PC-3 (cell line): ENCODE measurements at places on chromosomes 4 and X. TPM values are rescaled to one million over a fixed set of nuclear protein-coding genes. Genes with fewer than 3 reads are reported as not detected.
A peak's percentile ranks its signal among the peaks of the same experiment; 100 is the strongest.

GRCh38 chrX:131791608-131792355 is 231.3 kb upstream of the STK26 start:
- no peak for DNase-seq

Gene MGARP
- total RNA-seq: 0.33 TPM in 1 of 2 replicates, not detected in the other

DNA sequence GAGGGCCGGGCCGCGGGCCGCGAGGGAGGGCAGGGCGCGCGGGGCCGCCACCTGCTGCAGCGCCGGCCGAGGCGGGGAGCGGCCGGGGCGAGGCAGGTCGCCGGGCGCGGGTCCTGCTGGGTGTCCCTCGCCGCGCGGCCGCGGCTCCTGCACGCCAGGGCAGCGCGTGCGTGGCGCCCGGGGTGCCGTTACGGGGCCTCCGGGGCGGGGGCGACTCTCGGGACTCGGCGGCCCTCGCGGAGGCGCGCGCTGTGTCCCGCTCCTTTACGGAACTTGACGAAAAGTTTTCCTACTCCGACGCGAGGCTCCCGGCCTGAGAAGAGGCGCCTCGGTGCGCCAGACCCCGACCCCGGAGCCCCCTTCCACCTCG is 329 bp downstream of the TBC1D14 start:
- DNase-seq: peak; percentile 8

DNA sequence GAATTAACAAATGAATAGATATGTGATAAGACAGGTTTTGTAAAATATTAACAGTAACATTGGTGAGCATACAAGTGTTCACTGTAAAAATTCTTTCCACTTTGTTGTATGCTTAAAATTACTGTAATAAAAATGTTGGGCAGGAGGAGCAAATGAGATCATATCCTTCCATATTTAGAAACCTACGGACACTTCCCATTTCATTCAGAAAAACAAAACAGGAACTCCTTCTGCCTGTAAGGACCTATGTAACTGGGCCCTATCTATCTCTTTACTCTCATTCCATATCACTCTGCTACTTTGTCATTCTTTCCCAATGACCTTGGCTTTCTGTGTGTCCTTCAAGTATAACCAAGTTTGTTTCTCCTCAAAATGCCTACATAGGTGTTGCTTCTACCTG is 53.7 kb upstream of the SLC39A8 start:
- no peak for DNase-seq

Gene ARSD
- 13.8 and 26.7 TPM in 2 replicates for total RNA-seq

DNA sequence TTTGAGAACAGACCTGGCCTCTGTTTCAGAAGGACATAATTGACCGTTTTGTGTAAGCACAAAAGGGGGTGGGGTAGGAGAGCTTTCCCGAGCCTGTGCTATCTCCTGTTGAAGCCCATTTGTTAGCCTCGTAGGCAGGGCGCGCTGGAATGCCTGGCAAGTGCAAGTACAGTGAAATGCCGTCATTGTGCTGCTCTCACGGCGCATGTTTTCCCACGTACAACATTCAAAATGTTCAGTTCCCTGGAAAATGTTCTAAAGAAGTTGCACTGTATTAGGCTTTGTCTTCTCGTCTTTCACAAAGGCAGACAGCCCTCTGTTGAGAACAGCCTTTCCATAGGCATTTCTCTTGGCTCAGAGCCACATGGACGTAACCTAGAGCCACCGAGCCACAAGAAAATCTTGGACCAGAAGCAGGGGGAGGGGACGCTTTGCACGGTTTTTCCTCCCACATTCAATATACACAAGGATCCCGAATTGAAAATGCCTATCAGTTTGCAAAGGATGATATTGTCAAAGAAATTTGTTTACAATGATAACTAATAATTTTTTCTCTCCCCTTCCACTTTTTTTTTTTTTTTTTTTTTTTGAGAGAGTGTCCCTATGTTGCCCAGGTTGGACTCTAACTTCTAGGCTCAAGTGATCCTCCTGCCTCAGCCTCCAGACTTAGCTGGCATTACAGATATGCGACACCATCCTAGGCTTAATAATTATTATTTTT is 54.6 kb upstream of the RAPGEF2 start:
- DNase-seq: peak; percentile 34
